Choroid plexus epithelial cell (primary cell): ENCODE measurements at places on chromosomes 4 and X.

DNA sequence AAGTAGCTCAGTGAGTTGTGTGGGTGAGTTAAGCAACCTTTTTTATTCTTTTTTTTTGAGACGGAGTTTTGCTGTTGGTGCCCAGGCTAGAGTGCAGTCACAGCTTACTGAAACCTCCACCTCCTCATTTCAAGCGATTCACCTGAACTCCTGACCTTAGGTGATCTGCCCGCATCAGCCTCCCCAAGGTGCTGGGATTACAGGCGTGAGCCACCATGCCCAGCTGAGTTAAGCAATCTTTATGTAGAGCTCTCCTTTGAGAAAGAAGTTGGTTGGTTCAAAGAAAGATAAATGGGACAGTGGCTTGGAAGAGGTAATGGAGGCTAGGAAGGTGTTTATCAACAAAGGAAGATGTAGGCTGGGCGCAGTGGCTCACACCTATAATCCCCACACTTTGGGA is 3.2 kb downstream of the MSMO1 start:
- no peak for DNase-seq

DNA sequence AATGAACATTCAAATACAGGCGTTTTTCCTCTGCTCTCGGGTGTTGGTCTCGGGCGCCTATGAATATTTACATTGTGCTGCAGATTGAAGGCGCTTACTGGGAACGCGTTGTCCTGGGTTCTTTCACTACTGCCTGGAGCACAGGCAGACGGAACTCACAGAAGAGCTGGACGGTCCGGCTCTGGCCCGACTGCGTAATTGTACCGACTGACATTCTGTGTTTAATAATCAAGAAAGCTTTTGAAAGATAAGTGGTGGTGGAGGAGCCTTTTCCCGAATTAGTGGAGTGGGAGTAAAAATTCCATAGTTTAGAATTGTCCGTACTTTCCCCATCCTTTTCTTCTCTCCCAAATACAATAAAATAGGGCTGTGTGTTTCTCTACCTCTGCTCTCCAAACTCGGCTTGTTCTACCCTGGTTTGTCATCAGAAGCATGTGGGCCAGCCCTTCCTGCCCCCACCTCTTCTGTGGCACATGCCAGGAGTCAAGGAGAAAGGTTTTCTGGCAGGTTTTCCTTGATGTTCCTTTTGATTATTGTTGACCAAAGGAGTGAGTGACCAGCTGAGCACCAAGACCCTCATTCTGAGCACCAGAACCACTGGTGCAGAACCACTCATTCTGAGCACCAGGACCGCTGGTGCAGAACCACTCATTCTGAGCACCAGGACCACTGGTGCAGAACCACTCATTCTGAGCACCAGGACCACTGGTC is 2.3 kb downstream of the FHDC1 start:
- no peak for DNase-seq

DNA sequence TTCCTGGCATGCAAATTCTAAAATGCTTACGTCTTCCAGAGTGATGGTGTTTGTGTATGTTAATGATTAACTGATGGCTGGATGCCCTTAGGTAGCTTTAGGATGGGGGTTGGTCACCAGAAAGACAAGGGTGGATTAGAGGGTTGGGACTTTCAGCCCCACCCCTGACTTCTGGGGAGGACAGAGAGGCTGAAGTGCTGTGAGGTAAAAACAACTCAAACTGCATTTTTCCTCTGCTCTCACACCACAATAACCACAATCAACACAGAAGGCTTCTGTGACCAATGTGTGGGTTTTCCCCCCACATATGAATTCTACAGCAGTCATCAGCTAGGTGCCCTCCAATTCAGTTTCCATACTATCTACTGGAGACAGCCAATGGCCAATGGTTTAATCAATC is 18.7 kb upstream of the DDIT4L start:
- no peak for DNase-seq

- no peak for DNase-seq
These were observed 62.1 kb downstream of the GPRIN3 start for GRCh38 chr4:89245459-89245858.

- no peak for DNase-seq
These were observed 7.4 kb upstream of the PDE6B start for GRCh38 chr4:617644-618641.

DNA sequence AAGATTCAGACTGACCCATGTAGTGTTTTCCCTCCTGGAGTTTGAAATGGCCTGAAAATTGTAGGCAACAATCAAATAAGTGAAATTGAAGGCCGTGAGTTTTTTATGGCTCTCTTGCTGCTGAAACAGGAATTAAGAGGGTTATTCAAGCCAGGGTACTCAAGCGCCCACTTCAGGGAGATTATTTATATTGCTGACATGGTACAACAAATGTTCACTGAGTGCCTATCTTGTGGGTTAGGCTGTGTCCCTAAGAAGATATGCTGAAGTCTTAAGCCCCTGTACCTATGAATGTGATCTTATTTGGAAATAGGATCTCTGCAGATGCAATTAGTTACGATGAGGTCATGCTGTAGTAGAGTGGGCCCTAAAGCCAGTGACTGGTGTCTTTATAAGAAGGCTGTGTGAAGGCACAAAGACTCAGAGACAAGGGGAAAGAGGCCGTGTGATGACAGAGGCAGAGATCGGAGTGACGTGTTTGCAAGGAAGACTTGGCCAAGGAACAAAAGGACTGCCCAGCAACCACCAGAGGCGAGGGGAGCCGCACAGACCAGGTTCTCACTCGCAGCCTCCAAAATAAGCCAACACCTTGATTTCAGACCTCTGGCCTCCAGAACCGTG is 72.9 kb downstream of the MED28 start:
- DNase-seq: no peak

- no peak for DNase-seq
These were observed 1.3 kb upstream of the SOWAHD start for GRCh38 chrX:119756926-119757635.

- DNase-seq: peak; percentile 70
These were observed 26.1 kb downstream of the LAMTOR3 start for GRCh38 chr4:99868126-99868596.

GRCh38 chr4:155773196-155773800 is 14.5 kb downstream of the GUCY1B1 start:
- DNase-seq: no peak

GRCh38 chr4:78517050-78517652 is 34.4 kb upstream of the ANXA3 start:
- DNase-seq: peak; percentile 67

DNA sequence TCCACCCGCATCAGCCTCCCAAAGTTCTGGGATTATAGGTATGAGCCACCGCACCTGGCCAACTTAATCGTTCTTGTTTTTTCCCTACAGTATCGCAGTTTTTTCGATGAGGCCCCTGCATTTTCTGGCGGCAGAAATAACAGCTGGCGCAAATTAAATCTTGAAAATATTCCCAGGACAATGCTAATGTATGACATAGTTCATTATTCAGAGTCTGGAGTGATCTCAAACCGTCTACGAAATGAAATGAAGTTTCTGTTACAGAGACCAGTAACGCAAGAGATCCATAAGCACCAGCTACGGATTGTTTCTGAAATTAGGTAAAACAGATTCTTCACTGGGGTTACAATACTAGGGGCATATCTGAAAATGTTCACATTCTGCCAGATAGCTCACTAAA is 27.3 kb downstream of the CXorf58 start:
- no peak for DNase-seq

- no peak for DNase-seq
These were observed 103.0 kb downstream of the SNCA start for GRCh38 chr4:89733946-89734345.

DNA sequence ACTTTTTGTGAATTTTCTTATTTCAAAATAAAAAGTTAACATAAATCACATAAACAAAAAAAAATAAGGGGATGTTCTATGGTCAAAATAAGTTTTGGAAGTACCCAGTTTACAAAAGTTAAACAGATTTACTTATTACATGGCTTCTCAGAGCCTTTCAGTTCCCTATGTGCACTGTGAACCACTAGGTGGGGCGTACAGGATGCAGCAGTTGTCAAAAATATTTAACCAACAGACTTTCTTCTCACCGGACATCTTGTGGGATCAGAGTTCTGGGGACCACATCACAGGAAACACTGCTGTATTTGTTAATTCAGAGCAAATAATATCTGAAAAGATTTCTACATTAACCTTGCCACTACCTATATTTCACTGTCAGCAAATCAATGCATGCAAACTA is 74.1 kb downstream of the SMARCA1 start:
- peak; percentile 18 for DNase-seq

DNA sequence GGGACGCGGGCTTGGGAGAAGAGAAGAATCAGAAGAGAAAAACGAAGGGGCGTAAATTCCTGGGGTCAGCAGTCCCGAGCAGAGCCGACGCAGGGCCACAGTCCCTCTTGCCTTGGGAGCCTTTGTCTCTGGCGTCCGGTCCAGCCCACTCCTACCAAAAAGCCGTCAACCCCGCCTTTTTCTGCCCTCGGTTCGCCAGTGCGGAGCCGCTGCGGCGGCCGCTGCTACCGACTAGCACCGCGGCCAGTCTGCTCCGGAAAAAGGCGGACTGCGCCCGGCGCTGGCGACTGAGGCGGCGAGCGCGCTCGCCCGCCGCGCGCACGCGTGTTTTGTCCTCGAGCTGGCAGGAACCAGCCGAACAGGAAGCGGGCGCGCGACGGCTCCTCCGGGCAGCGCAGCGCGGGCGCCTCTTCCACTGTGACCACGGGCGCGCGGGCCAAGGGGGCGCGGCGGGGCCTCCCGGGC is 502 bp downstream of the HNRNPDL start:
- peak; percentile 47 for DNase-seq

GRCh38 chr4:1342003-1342402 is 5.0 kb upstream of the UVSSA start:
- peak; percentile 9 for DNase-seq

DNA sequence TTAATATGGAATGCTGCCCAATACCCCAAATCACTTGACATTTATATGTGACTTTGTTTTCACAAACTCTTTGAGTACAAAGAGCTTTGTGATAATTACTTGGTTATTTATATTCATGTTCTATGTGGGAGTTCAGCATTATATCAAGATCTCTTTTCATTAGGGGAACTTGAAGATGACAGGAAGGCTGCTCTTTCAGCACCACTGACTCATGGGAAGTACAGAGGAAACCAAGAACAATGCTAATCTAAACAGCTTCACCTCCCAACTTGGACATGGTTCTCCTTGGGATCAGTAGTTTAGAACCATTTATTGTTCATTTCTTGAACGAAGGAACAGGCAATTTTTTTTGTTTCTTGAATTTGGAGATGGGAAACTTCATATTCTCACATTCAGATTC is 184.0 kb upstream of the AFF2 start:
- no peak for DNase-seq

- no peak for DNase-seq
These were observed 653.0 kb upstream of the BOD1L1 start for GRCh38 chr4:14280567-14280966.

DNA sequence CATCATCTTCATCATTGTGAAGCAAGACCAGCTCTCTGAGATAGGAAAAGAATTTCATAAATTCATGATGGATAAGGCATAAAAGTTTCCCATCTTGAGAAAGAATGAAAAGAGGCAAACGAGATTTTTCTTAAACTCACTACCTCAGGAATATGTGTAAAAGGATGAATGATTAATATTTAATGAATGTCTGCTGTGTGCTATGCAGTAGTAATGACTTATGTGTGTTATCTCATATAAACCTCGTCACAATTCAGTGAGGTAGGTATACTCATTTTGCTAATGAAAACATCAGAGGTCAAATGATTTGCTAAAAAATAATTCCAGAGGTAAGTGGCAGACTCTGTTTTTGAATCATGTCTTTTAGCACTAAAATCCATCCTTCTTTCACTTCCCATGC is 42.6 kb upstream of the GYPA start:
- no peak for DNase-seq

- DNase-seq: no peak
These were observed 20.6 kb upstream of the PRR27 start for GRCh38 chr4:70133473-70133872.

- no peak for DNase-seq
These were observed 114.7 kb downstream of the COX18 start for GRCh38 chr4:72954811-72955210.

- DNase-seq: peak; percentile 95
These were observed 101.8 kb downstream of the AGTR2 start for GRCh38 chrX:116272322-116272721.

DNA sequence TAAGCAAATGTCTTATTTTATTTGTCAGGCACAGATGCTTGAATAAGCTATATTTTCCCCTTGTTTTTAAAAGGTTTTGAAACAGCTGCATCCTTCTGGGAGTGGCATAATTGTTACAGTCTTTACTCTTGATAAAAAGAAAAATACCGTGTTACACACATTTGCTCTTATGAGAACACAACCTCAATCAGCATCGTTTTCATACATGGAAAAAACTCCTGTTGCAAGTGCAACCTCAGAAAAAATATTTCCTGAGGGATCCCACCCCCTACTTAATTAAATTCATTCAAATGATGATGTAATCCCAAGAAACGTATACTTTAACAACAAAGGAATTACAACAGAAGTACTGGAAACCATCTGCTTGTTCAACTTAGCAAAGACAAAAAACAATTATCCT is 58.6 kb downstream of the SMAD1 start:
- DNase-seq: no peak

DNA sequence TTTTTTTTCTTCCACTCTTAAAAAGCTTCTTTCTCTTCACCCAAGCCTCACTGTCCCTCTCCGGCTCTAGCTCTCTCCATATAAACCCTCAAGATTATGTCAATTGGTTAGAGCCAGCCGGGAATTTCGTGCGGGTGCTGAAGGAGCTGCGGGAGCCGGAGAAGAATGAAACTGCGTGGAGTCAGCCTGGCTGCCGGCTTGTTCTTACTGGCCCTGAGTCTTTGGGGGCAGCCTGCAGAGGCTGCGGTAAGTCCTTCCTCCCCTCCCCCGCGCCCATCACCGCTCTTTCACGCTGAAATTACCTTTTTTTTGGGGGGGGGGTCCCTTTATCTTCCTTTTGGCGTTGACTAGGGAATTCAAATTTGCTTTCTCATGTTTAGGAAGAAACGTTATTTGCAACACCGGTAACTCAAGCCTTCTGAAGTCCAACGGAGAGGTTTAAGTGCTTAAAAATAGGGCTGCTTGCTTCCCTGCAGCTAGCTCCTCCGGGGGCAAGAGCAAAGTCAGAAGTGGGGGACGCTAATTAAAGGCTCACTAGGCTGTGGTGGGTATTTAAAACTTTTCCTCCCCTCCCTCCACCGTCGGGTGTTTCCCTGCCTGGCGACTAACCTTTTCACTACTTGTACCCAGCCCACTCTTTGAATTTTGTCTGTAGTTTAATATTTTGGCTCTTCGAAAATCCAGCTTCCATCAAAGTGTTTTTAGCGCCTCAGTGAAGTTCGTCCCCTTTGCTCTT is 491 bp downstream of the COL4A5 start:
- peak; percentile 37 for DNase-seq

- DNase-seq: no peak
These were observed 46.8 kb upstream of the BCOR start for GRCh38 chrX:40144576-40144975.

DNA sequence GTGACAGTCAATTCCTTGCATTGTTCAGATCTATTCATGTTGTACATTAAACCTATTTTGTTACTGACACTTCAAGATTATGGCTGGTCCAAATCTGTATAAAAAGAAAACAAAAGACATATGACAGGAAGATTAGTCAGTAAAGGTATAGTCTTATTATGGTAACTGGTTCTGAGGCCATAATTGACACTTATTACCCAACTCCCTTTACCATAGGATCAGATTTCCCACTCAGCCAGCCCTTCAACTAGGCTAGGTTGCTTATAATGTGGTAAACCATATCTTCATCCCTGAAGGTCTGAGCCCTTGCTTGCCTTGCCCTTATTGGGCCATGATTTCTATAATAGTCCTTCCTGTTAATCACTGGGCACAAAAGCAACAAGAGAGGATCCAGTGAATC is 289.6 kb downstream of the CXXC4 start:
- no peak for DNase-seq

- no peak for DNase-seq
These were observed 85.0 kb downstream of the ADRA2C start for GRCh38 chr4:3851211-3851610.
